ENCODE measurements at places on chromosomes 1 and 21.

- no peak for DNase-seq
Measured at GRCh38 chr1:177443003-177443402, 272.2 kb downstream of the BRINP2 start.

GRCh38 chr1:47703156-47703825 is 265.4 kb downstream of the FOXD2 start:
- peak; percentile 81 for DNase-seq

- no peak for DNase-seq
Measured at GRCh38 chr1:79646880-79647279, 640.4 kb upstream of the ADGRL4 start.

DNA sequence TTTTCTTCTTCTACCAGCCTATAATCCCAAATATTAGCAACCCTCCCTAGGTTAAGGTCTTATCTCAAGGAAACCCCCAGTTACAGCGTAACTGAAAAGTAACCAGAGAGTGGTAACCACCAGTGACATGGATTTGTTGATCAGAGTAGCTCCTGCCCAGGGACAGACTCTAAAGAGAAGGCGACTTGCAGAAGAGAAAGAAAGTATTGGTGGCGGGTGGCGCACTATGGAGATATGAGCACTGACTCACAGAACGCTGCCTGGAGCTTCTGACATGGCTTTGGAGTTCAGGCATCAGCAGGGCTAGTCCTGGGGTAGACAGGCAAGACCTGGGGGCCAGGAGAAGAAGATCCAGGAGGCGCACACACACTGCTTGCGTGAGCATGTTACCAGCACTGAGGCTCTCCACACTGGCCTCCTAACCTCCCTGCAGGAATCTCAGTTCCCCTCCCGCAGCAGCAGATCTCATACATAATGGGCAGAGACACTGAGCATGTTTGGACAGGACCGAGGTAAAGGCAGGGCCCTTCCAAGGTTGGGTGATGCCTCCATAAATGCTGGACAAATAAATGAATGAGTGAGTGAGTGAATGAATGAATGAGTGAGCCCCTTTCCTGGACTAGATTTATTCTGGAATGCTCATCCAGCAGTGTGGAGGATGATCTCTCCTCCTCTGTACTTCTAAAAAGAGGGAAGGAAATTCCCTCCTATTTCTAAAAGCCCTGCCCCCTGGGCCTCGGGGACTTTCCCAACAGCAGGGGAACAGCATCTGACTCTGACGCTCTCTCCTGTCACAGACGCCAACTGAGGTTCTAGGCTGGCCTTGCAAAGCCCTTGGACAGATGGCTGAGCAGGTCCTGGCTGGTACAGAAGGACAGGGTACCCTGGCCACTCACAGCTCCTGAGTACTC is 175.5 kb downstream of the CLIC6 start:
- peak; percentile 74 for DNase-seq

- DNase-seq = no peak
Measured at GRCh38 chr1:109598655-109599054, 20.8 kb downstream of the GNAT2 start.
